Osteoblast (primary cell): ENCODE measurements at places on chromosomes 6 and 20. TPM values are rescaled to one million over a fixed set of nuclear protein-coding genes. Genes with fewer than 3 reads are reported as not detected.
A peak's percentile ranks its signal among the peaks of the same experiment; 100 is the strongest.

The KATNA1 gene
- total RNA-seq, result 35.4 and 36.9 TPM in 2 replicates

The TBXT gene
- not detected in 2 replicates for total RNA-seq

The CALHM5 gene
- 14.8 and 16.2 TPM in 2 replicates for total RNA-seq

The DACT2 gene
- not detected in 2 replicates for total RNA-seq

The ZBTB9 gene
- total RNA-seq, result 4.1 and 4.7 TPM in 2 replicates

The ZFP57 gene
- 0.36 and 0.59 TPM in 2 replicates for total RNA-seq

The RAD21L1 gene
- not detected in 2 replicates for total RNA-seq

The ASIP gene
- not detected in 2 replicates for total RNA-seq

The PAX1 gene
- under 0.01 TPM in 1 of 2 replicates, not detected in the other for total RNA-seq

The TXLNB gene
- 0.59 and 1.8 TPM in 2 replicates for total RNA-seq

The TAP2 gene
- 12.4 and 20.6 TPM in 2 replicates for total RNA-seq

- no peak for DNase-seq
Measured at GRCh38 chr6:135128268-135128914, 52.7 kb upstream of the MYB start.

DNA sequence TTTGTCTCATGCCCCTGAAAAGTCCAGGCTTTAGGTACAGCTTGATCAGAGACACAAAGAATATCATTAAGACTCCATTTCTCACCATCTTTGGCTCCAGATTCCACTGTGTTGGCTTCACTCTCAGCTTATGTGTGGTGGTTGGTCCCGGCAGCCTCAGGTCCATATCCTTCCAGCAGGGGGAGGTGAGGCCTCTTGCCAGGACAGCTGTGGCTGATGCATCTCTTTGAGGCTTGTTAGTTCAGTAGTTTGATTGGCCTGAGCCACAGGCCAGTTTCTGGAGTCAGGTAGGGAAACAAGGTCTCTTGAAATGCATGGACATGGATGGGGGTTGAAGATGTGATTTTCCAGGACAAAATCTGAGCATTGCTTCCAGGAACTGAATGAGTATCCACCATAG is 62.4 kb downstream of the JAG1 start:
- DNase-seq, result peak; percentile 55

DNA sequence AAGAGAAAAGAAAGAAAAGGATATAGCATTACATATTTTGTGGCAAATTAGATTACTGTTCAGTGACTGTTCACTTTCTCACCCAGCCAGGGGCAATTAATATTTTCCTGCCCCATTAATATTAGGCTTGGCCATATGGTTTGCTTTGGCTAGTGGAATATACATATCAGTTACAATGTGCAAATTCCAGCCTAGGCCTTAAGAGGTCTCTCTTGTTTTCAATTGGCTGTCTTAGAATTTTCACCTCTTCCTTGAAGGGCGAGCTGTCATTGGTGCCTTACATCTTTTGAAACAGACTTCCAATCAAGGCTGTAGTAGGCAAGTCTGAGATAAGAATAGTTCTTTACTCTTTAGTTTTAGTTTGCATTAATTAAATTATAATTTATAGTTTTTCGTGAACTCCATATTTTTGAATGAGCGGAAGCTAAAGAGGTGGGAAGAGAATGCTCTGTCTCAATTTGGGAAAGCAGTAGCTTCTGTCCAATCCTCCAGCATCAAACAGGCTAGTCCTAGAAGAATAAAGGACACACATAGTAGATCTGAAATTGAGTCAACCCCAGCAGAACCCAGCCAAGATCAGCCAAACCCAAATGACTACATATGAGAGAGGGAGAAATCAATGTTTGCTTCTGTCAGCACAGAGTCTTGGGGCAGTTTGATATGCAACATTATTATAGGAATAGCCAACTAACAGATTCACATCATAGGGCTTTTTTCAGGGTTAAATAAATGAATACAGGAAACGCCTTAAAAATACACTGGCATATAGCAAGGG is 6.3 kb upstream of the CSNK2A1 start:
- no peak for DNase-seq

DNA sequence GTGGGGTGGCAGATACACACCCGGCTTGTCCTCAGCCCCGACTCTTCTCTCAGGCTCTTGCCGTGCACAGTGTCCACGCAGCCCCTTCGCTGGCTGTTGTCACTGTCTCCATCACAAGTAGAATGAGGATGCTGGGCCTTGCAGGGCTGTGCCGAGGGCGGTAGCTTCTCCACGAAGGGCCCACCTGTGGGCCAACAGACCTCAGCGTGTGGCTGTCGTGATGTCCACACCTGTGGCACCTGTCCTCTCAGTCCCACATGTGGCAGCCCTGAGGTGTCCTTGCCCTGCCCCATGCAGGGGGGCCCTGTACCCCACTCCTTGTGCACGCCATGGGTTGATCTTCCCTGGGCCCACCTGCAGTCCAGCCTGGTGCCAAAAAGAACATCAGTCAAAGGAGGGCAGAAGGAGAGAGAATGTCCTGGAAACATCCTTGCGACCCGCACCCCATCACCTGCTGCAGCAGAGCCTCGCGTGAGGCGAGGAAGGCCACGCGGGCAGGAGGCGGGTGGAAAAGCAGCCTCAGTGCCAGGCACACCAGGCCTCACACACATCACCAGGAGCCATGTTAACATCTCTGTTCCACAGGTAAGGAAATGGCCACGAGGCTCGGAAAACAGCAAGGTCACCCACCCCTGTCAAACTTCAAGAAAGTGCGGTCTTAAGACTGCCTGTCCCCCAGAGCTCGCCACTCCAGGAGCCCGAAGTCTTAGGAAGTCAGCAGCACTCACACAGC is 22.3 kb upstream of the AFDN start:
- DNase-seq, result no peak

DNA sequence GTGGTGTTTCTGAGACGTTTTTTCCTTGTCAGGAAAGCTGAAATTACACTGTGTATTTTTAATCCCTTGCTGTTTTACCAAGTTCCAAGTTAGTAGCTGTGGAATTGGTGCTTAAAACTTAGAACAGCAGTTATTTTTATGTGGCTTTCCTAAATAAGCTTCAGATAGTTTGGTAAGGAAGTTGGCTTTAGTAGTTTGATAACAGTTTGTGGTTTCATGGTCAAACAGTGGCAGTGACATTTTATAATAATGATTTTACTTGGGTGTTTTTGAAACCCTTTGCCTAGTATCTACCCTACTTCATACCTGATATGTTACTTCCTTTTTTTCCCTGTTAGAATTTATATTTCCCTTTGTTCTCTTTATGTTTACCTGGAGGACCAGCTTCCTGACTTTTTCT is 164.9 kb downstream of the JARID2 start:
- no peak for DNase-seq

DNA sequence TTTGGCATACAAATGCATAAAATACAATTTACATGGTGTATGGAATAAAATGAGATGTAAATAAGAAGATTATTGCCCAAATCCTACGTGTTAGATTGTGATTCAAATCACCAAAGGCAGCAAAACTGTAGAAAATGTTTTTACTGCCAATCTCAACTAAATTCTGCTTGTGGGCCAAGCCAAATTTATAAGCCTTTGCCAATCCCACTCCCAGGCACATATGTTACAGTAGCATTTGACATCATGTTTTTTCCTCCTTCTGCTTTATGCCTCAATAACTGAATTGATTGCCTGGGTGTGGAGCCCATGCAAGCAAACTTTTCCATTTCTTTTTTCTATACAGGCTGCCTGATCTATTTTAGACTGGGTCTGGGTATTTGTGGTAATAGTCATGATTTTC is 36.3 kb upstream of the LRRC1 start:
- DNase-seq, result no peak

GRCh38 chr6:56513631-56514030 is 129.1 kb downstream of the DST start:
- DNase-seq, result no peak

DNA sequence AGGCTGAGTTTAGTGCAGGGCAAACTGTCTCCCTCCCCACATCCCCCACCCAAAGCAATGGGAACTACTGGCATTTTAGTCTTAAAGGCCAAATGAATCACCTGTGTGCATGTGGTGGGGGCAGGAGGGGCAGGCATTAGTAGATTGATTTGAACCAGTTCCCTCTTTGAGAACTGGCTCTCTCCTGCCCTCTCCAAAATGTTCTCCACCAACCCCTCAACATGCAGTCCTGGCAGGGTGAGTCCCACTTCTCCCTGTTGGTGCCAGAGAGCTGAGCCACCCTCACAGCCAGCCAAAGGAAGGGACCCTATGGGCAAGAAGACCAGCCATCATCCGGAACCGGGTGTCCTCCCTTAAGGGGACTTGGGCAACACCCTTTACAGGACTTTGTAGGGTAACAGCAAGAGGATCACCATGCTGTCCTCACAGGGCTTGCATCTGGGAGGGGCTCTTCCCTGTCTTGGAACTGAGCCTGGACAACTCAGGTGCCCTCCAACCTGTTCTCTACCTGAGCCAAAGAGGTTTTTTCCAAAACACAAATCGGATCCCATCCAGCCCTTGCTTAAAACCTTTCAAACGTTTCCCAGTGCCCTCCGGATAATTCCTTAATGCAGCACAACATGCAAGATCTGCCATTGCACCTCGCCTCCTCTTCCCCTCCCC is 80.6 kb downstream of the MRPL14 start:
- DNase-seq, result no peak

GRCh38 chr6:119077391-119077642 is 1.1 kb downstream of the FAM184A start:
- no peak for DNase-seq

- DNase-seq, result peak; percentile 69
Measured at GRCh38 chr20:35621560-35621946, 5.9 kb downstream of the SPAG4 start.

- no peak for DNase-seq
Measured at GRCh38 chr6:65633501-65633900, 73.5 kb downstream of the EYS start.

GRCh38 chr6:10343320-10343719 is 71.6 kb downstream of the TFAP2A start:
- DNase-seq, result no peak

- DNase-seq, result no peak
Measured at GRCh38 chr6:29834564-29835436, 7.2 kb downstream of the HLA-G start.

GRCh38 chr6:133245422-133245903 is 4.3 kb downstream of the EYA4 start:
- no peak for DNase-seq

DNA sequence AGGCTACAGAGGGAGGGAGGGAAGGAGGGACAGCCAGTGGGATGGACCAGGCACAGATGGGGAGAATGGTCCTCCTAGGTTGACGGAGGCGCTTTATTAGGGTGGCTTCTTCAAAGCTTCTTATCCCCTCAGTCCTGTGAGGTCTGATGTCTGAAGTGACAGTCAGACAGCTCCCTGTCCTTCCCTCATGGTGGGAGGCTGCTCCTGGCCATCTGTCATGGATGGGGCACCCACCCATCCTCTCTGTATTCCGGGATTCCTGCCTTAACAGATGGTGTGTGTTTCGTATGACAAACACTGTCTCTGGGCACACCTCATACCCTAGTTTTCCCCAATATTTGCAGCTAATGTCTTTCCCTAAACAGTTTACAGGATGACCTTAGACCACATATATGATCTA is 7.9 kb downstream of the RIN2 start:
- DNase-seq, result no peak

- DNase-seq, result peak; percentile 81
Measured at GRCh38 chr6:16514249-16514648, 247.0 kb downstream of the ATXN1 start.

DNA sequence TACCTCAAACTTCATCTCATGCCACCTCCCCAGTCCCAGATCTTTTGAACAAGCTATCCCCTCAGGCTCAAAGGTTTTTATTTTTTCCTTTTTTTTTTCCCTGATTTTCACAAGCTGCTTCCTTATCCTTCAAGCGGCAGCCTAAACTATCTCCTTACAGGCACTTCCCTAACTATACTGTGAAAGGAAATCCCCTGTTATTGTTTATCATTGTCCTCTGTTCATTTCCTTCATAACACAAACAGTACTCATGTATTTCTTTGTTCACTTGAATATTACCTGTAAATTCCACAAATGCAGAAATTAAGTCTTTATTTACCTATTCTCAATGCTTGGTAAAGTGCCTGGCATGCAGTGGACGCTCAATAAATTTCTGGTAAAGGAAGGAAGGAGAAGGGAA is 48.9 kb downstream of the ME1 start:
- no peak for DNase-seq

- DNase-seq, result no peak
Measured at GRCh38 chr6:107683183-107683582, 140.9 kb downstream of the SCML4 start.

GRCh38 chr6:128256095-128256494 is 264.3 kb downstream of the PTPRK start:
- DNase-seq, result no peak

GRCh38 chr6:3532296-3532916 is 75.6 kb upstream of the SLC22A23 start:
- DNase-seq, result peak; percentile 66

DNA sequence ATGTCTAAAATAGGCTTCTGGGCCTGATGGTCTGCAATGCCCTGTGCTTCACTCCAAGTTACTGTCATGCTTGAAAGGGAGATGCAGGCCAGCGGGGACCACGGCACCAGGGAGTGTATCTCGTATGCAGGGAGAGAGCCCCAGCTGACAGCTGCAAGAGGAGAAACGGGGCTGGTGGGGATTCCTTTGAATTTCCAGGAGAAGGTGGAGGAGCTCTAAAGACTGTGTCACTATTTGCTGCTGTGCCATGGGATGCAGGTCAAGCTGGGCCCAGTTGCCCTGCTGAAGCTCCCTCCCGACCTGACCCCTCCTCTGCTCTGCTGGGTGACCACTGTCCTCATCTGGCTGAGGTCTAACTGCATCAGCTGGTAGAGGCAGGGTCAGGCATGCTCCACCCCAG is 989 bp downstream of the CST1 start:
- peak; percentile 54 for DNase-seq

GRCh38 chr6:158071121-158072082 is 89.7 kb downstream of the SYNJ2 start:
- DNase-seq, result peak; percentile 37
